ENCODE measurements at places on chromosomes 11 and 22. TPM values are rescaled to one million over a fixed set of nuclear protein-coding genes. Genes with fewer than 3 reads are reported as not detected.

KCNC1 gene
- polyA plus RNA-seq = 1.5 TPM

DNA sequence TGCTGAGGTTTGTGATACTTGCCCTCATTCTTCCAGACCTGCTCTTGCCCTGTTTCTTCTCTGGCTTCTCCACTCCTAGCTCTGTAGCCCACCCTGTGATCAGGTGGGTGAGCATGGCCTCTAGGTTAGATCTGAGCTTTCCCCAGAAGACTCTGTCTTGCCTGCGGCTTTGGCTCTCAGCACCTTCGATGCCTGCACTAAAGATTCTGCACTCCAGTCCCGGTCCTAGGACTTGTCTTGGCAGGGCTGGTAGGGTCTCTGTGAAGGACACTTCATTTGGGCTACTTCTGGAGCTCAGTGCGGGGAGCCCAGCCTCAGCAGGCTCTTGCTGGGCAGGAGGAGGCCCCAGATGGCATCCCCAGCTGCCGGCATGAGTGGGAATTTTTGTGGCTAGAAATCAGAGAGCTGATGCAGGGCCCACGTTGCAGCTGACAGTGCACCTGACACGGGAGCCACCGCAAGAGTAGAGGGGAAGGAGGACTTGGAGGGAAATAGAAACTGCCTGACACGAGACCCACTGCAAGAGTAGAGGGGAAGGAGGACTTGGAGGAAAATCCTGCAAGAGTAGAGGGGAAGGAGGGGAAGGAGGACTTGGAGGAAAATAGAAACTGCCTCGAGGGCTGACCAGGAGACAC is 226.9 kb upstream of the B3GAT1 start:
- no peak for DNase-seq

TEX12 gene
- polyA plus RNA-seq = 0.52 TPM

- no peak for DNase-seq
These were observed 1396.8 kb downstream of the LRRC4C start for GRCh38 chr11:40062616-40063015.

- no peak for DNase-seq
These were observed 815 bp upstream of the PLCB3 start for GRCh38 chr11:64250415-64251015.

DNA sequence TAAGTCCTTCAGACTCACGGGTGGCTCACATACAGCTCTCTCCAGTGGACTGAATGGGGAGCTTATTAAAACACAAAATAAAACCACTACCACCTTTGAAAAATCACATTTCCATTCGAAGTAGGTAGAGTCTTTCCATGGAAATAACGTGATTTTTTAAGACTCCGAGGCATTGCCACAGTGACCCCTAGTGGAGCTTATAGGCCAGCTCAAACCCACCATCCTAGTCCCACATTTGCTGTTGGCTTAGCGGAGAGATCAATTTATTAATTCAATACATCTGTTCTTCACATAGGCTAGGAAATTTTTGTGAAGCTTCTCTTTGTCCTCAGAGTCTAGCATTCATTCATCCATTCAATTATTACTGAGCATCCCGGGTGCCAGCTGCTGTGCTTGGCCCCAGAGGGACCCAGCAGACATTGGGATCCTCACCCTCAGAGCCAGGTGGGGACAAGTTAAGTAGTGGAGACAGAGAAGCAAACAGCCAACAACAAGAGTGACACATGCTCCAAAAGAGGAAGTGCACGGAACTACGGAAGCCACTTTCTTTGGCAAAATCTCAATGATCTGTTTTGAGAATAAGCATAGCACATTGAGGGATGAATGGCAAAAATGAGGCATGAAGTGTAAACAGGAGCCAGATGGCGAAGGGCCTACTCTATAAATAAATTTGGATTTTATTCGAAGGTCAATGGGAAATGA is 10.2 kb upstream of the P4HA3 start:
- no peak for DNase-seq

- DNase-seq = no peak
These were observed 1.3 kb upstream of the TMEM25 start for GRCh38 chr11:118529584-118530175.

DNA sequence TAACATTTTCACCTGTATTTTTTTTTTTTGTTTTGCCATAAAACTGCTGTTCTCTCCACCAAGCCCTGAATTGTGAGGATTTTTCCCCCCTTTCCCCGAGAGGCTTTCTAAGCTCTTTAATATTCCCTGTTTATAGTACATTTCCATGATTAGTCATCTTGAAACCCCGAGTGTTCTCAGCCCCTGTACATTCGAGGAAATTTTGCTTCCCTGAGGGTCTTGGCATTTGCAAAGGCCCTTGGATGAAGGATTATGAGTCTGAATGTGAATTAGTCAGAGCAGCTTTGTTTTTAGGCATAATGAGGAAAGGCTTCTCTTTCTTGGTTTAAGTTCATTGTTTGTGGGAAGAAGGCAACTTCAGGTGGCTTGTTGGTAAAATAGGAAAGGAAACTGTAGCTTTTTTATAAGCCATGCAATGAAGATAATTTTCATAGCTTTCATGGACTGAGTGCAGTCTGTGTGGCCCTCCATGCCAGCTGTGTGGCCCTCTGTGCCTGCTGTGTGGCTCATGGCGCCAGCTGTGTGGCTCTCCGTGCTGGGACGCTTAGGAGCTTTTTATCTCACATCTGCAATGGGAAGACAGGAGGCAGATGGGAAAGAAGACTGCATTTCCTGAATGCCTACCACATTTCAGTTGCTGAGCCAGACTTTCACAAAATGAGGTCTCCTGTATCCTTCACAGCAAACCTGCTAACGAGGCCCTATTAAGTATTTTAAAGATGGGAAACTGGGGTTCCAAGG is 129.0 kb downstream of the TEAD1 start:
- no peak for DNase-seq

KDM4D gene
- 2.2 TPM for polyA plus RNA-seq

OR51E1 gene
- polyA plus RNA-seq = 1.7 TPM

MUC15 gene
- 3.2 TPM for polyA plus RNA-seq

SLC22A9 gene
- not detected for polyA plus RNA-seq

GRCh38 chr11:58576887-58577471 is 1.3 kb upstream of the LPXN start:
- DNase-seq = peak; percentile 19

DNA sequence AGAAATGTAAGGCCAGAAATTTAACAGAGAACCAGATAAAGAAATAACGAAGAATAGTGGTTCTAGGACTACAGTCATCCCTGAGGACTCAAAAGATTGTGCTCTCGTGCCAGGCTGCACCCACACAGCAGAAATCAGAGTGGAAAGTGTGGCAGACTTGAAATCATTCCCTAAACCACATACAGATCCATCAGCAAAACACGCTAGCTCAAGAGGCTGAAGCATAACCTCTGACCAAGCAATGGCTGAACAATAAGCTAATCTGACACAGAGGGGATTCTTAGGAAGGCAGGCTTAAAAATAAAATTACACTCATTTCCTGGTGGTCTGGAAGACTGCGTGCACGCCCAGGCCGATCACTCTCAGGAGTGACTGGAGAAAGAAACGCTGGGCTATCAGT is 19.0 kb downstream of the NCF4 start:
- DNase-seq = no peak

DNA sequence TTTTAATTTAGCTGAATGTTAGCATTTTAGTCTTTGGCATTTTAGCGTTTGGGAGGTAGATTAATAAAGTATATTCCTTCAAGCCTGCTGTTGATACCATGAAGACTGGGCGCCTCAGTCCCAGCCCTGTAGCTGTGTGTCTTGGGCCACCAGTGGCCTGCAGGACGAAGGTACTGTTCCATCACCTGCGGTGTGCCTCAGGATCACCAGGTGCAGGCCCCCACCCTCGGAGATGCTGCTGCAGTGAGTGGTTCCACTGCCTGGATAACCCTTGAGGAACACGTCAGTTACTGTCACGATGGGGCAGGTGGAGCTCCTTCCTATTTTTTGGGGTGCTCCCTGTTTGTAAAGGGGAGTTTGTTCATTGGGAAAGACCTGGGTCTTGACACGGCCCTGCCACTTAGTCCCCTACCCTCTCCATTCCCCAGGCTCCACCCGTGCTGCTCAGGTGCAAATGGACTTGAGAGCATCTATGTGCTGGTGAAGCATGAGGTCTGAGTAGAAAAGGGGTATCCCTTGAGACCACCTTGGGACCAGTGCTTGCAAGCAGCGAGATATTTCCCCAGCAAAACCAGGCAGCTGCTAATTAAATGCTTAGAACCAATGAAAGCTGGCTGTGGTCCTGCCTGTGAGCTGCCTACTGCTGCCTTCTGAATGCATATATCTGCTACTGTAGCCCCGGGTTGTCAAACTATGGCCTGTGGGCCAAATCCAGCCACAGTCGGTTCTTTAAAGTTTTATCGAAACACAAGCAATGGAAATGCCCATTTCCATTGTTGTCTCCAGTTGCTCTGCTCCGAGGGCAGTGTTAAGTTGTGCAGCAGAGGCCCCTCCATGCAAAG is 28.7 kb downstream of the INCENP start:
- no peak for DNase-seq

- no peak for DNase-seq
These were observed 332.4 kb downstream of the TBC1D22A start for GRCh38 chr22:47094861-47095330.

- DNase-seq = no peak
These were observed 100.2 kb upstream of the LMO1 start for GRCh38 chr11:8363921-8364320.

GRCh38 chr11:87398931-87399330 is 361.2 kb downstream of the TMEM135 start:
- no peak for DNase-seq

DNA sequence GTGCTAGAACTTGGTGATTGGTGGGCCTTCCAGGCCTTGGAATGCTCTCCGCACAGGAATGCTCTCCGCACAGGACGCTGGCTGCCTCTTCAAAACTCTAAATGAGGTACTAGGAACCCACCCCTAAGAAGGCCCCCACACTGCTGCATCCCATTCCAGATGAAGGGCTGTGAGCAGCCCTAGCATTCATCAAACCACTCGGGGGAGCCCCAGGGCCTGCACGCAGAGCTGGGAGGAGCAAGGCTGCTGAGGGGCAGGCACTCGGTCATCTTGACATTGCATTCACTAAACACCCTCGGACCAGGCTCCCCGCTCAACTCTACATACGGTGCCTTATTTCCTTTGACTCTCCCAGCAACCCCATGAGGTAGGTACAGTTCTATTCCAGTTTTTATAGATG is 49.2 kb upstream of the EMID1 start:
- no peak for DNase-seq

ATG16L2 gene
- 43.0 TPM for polyA plus RNA-seq

DNA sequence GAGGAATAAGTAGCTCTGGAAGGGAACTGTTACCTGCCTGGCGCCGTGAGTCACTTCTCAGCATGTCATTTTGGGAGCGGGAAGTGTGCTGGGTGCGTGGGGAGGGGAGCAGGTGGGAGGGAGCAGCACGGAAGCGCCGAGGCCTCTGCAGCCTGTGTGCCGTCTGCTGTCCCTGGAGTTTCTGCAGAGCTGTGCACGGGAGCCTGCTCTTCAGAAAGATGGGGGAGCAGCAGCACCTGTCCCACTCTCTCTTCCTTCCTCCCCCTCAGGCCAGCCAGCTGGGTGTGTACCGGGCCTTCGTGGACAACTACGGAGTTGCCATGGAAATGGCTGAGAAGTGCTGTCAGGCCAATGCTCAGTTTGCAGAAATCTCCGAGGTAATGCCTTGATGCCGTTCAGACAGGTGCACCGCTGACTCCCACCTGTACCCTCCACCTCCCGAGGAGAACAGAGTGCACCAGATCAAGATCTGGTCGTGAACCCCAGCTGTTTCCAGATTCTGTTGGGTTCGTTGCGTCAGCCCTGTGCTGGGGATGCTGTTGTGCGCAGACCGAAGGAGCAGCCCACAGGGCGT is 87.9 kb downstream of the BCR start:
- DNase-seq = no peak

DNA sequence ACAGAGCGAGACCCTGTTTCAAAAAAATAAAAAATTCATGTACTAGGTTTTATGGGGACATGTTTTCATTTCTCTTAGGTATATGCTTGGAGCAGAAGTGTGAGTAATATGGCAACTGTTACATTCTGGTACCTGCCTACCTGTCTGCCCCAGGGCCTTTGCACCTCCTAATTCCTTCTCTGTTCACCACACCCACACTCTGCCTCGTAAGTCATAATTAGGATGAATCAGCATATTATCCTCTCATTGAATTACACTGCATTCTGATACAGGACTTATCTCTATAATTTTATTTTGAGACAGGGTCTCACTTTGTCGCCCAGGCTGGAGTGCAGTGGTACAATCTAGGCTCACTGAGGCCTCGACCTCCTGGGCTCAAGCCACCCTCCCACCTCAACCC is 3.1 kb upstream of the RAPSN start:
- no peak for DNase-seq

PSMD13 gene
- polyA plus RNA-seq = 156 TPM

- no peak for DNase-seq
These were observed 36.1 kb upstream of the SLC5A12 start for GRCh38 chr11:26757995-26758394.

- no peak for DNase-seq
These were observed 1.6 kb downstream of the GSTP1 start for GRCh38 chr11:67584881-67585873.

GRCh38 chr22:45742866-45743450 is 71.3 kb downstream of the ATXN10 start:
- no peak for DNase-seq

Measured in left kidney (tissue), 8 donors.